ENCODE measurements at places on chromosomes 2 and 18.
A peak's percentile ranks its signal among the peaks of the same experiment; 100 is the strongest.

DNA sequence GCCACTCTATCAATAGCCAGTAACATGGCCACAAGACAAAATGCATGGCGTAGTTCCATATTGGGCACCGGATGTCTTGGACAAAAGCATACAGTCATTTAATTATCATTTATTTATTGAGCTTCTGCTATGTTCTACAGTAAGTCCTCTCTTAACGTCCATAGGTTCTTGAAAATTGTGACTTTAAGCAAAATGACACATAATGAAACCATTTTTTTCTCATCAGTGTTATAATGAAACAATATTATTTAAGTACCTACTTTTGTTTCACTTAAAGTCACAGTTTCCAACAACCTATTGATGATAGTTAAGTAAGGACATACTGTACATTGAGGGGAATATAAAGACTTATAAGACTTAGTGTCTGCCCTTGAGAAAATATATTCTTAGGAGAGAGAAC lies 84.9 kb downstream of the XRCC5 start:
- DNase-seq, result no peak

- DNase-seq, result peak; percentile 40
These were observed 5.8 kb downstream of the SLC14A2 start for GRCh38 chr18:45621061-45621511.

GRCh38 chr18:461762-462161 lies 38.7 kb downstream of the COLEC12 start:
- DNase-seq, result no peak

DNA sequence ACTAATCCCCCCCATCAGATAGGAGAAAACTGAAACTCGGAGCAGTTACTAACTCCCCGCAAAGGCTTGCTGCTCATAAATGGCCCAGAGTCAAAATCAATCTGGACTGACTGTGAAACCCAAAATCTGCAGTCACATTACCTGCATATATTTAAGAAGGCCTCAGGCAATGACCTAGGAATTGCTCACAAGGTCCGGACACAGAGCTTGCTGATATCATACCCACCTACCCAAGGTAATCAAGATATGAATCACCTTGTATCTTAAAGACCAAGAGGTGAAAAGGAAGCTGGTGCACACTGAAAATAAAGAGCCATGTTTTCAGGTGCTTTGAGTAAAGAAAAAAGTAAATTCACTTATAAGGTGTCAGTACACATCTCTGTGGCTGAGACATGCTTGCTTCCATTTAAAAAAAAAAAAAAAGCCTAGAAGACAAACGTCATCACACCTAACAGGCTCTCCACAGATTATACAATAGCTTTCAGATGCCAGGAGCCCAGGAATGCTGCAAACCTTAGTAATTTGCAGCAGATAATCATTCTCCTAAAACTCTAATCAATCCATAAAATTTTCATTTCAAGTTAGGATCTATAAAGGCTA lies 195.4 kb downstream of the ZEB2 start:
- DNase-seq, result no peak

- DNase-seq, result no peak
These were observed 102.6 kb downstream of the MYO5B start for GRCh38 chr18:50092245-50092805.

- no peak for DNase-seq
These were observed 74.2 kb upstream of the LAPTM4A start for GRCh38 chr2:20125616-20126015.

DNA sequence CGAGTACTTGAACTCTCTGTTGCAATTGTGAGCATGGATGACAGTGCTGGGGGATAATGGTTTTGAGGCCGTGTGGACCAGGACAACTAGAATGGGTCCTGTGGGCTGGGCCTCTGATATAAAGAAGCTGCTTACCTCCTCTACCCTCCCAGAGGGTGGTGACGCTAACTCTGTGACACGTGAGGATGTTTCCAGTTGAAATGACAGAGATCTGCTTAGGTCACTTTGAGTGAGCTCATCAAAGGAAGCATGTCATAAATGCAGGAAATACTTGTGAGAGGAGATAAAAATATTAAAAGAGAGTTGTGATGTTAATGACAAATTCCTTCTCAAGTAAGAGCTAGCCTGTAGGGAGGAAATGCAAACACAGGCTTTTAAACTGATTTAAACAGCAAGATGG lies 16.4 kb downstream of the RMC1 start:
- DNase-seq, result no peak

DNA sequence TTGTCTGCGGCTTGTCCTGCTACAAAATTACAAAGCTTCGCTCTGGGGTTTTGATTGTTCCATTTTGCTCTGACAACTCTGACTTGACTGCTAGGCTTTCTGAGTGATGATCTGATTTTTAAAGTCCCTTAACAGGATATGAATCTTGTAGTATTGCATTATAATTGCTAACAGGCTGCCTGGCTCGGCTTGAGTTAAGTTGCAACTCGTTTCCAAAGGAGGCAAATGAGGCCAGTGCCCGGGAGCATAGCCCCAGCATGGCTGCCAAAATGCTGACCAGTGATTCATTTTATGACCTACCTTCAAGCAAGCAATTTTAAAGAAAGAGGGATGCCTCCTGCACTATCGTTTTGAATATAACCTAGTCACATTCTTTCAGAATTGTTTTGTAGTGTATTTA lies 135.4 kb downstream of the COL6A3 start:
- DNase-seq, result no peak

- no peak for DNase-seq
These were observed 285.6 kb downstream of the CNTNAP5 start for GRCh38 chr2:124310671-124311070.

DNA sequence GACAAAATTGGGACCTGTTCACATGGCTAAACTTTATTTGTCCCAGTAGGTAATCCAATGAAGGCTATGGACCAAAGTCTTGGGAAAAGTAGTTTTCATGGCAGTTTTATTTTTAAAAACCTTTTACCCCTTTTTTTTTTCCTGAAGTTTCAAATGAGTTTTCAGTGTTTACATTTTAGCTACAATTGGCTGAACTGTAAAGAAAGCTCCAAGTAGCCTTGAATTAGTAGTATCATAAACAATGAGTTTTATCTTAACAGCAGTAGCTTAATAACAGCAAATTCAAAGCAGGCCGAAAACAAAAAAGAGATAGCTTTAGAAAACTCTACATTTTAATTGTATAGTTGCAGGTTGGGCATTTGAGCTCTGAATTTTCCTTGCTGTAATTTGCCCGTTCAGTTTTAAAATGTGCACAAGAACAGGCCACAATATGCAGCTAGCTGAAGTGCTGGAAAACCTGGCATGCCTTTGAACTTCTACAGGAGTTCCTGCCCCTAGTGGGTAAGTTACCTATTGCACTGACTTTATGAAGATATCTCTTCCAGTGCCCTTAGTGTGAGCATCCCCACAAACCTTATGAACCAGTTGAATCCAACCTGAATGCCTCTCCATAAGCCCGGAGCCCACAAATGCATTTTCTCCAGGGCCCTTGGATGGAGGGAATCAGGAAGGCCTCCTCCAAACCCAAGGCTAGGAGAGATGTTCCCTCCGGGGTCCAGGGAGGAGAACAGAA lies 106.7 kb downstream of the XRCC5 start:
- DNase-seq, result no peak

DNA sequence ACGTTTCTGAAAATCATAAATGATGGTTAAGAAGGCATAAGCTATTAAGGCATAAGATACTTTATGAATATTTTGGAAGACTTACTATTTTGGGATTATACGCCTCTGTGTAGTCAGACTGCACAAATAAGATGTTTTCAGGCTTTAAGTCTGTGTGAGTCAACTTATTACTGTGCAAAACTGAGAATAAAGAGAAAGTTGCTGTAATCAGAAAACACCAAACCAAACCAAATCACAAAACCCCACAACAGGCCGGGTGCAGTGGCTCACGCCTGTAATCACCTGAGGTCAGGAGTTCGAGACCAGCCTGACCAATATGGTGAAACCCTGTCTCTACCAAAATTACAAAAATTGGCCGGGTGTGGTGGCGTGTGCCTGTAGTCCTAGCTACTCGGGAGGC lies 7.7 kb downstream of the CLK1 start:
- no peak for DNase-seq
